Globus pallidus (tissue), 1 donor: ENCODE measurements at places on chromosomes 16 and 17.

DNA sequence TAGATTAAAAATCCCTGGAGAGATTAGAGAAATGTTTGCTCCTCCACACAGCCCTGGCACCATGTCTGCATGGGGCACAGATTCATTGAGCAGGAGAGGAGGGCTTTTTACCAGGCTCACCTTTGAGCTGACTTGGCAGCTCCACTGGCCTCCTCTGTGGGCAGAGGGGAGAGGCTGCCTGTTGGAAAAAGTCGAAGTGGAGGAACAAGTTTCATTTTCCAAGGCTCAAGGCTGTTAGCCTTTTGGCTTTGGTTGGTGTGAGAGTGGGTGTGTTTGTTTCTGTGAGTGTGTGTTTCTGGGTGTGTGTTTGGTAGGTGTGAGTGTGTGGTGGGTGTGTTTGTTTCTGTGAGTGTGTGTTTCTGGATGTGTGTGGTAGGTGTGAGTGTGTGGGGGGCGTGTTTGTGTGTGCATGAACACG is 5.6 kb downstream of the TMEM238L start:
- no peak for DNase-seq

- DNase-seq = peak; percentile 40
Measured at GRCh38 chr17:11369575-11369974, 128.6 kb downstream of the SHISA6 start.

DNA sequence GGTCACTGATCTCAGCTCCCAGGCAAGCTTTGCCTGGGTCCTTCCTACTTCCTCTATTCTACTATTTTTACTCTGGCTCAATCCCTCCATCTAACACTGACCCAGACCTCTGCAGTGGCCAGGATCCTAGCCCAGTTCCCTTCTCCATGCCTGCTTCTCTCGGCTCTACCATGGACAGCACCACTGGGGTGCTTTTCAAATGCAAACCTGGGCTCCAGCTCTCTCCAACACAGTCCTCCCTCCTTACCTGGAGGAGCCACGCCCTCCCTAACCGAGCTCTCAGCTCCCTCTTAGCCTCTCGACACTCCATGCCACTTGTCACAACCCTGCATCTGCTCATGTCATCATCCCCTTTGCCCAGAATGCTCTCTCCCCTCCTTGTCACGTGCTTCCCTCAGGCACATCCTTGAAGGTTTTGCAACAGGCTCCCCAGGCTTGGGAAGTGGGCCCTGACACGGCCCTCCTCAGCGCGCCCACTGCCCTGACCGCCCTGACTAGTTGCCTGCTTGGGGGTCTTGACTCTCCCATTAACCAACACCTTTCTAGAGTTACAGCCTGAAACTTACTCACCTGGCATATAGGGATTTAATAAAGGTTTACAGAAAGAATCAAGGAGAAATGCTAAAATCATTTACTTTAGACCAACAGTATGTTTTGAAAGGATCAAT is 41.6 kb downstream of the MARF1 start:
- DNase-seq = no peak

- no peak for DNase-seq
Measured at GRCh38 chr16:30335598-30336474, 19.3 kb downstream of the CD2BP2 start.

- no peak for DNase-seq
Measured at GRCh38 chr16:16071631-16072244, 122.3 kb downstream of the ABCC1 start.

- no peak for DNase-seq
Measured at GRCh38 chr16:88696441-88696840, 9.8 kb downstream of the RNF166 start.
